ENCODE measurements at places on chromosomes 16 and 17.

DNA sequence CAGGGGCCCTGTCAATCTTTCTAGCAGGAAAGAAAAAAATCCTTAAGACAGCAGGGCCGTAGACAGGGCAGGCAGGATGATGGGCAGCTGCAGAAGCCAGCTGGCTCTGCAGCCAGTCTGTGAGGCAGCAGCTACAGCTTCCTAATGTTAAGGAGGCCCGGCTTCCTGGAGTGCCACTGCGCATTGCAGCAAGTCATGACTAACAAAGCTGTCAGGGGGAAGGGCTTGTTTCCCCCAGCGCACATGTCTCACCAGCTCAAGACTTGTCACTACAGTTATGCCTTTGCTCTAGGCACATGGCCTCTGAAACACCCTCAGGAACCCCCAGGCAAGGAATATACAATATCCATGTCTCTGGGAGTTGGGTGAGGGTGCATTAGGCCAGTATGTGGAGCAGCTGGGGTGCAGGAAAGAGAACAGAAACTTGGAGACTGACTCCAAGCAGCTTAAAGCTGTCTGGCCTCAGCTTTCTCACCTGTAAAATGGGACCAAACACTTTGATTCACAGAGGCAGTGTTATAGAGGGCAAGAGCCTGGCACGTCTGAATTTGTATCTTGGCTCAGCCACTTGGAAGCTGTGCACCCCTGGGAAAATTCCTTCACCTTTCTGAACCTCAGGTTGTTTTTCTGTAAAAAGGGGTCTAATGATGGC, 220.0 kb downstream of the HAPSTR1 start:
- no peak for DNase-seq

DNA sequence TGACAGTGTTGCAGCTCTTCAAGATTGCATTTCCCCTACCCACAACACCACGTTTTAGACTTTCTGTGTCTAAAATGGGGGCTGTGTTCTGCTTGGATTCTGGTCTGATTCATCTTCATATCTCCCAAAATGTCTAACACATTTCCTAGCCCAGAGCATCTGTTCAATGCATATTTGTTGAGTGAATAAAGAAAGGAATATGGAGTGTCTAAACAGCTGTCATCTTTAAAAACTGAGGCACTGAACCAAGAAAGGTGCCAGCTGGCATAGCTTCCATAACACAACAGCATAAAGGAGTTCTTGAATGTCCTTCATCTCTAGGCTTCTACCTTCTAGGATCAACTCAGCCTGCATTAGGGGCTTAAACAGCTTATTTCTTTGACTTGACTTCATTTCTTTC, 67.4 kb downstream of the CDH11 start:
- no peak for DNase-seq

GRCh38 chr16:35134471-35134870, 1675.1 kb downstream of the TP53TG3F start:
- no peak for DNase-seq

DNA sequence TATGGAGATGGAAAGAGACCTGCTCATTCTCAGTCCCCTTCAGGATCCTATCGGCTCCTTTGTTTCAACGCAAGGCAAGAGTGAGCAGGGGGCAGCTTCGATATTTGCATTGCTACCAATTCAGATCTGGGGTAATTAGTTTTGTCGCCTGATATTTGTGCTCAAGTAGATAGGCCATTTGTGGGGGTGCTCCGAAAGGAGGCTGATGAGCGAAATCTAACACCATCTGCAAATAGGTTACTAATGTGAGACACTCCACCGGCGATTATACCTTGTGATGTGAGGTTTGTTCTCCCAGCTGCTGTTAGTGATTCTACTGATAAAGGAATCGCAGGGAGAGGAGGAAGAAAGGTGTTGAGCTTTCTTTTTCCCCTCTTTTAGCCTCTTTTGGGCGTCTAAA, 31.5 kb downstream of the WSCD1 start:
- no peak for DNase-seq

GRCh38 chr16:60091529-60091928, 1357.4 kb upstream of the GOT2 start:
- no peak for DNase-seq

GRCh38 chr17:3529817-3530741, 27.5 kb downstream of the TRPV3 start:
- DNase-seq = peak; percentile 16

GRCh38 chr17:58621174-58621573, 70.7 kb downstream of the TEX14 start:
- no peak for DNase-seq

- DNase-seq = no peak
Observed at GRCh38 chr16:4591191-4591590, 23.5 kb downstream of the UBALD1 start.

GRCh38 chr17:66542129-66542966, 239.9 kb downstream of the PRKCA start:
- peak; percentile 77 for DNase-seq

- no peak for DNase-seq
Observed at GRCh38 chr16:53600126-53600525, 97.1 kb upstream of the AKTIP start.

- DNase-seq = peak; percentile 21
Observed at GRCh38 chr17:1108478-1108764, 71.4 kb downstream of the ABR start.

GRCh38 chr17:40822132-40822812, at the start of gene KRT10:
Gene KRT10 (minus strand): TSS chr17:40822614. CDS start chr17:40822585, 29 bp downstream.
- no peak for DNase-seq

DNA sequence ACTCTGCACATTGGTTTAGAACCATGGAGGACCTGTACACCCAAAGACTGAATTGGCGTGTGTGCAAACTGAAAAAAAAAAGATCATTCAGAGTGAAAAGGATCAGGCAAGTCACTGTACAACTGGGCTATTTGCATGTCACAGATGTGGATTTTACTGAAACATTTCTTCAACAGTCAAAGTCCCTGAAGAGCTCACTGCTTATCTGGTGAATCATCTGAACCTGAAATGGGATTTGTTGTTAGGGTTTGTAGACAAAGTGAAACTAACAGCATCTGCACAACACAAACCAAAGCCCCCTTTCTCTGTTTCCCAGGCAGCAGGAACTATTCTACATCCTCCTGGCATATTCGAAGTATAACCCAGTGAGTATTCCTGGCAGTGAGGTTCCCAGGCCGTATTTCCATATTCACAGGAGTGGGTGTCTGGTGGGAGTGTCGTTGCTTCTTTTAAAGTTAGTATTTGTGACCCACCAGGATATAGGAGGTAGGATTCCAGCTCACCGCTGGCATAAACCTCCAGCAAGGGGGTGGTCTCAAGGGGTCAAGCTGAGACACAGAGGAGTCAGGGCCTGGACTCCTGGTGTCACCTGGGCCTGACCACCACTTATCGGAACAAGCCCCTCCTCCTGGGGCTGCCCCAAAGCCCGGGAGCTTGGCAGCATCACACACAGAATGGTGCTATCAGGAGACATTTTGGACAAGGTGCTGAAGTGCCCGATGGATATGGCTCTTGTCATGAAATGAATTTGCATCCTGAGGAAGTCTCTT, 80.9 kb downstream of the GOSR1 start:
- DNase-seq = no peak

- DNase-seq = no peak
Observed at GRCh38 chr16:2150418-2151187, 2.2 kb downstream of the RAB26 start.

DNA sequence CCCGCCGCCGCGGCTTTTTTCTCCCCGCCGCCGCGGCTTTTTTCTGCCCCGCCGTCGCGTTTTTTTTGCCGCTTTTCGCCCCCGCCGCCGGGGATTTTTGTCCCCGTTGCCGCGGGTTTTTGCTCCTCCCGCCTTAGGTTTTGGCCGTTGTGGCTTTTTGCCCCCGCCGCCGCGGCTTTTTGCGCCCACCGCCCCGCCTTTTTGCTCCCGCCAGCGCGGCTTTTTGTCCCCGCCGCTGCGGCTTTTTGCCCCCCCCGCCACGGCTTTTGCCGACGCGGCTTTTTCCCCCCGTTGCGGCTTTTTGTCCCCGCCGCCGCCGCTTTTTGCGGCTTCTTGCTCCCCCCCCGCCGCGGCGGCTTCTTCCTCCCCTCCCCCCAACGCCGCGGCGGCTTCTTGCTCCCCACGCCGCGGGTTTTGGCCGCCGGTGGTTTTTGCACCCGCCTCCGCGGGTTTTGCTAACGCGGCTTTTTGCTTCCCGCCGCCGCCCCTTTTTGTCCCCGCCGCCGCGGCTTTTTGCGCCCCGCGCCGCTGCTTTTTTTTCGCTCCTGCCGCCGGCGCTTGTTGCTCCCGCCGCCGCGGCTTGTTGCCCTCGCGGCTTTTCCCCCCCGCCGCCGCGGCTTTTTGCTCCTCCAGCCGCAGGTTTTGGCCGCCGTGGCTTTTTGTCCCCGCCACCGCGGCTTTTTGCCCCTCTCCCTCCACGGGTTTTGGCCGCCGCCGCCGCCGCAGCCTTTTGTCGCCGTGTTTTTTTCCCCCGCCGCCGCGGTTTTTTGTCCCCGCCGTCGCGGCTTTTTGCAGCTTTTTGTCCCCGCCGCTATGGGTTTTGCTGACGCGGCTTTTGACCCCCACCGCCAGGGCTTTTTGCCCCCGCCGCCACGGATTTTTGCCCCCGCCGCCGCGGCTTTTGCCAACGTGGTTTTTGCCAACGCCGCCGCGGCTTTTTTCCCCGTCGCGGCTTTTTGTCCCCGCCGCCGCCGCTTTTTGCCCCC, 150.3 kb downstream of the KCNJ18 start:
- DNase-seq = no peak

DNA sequence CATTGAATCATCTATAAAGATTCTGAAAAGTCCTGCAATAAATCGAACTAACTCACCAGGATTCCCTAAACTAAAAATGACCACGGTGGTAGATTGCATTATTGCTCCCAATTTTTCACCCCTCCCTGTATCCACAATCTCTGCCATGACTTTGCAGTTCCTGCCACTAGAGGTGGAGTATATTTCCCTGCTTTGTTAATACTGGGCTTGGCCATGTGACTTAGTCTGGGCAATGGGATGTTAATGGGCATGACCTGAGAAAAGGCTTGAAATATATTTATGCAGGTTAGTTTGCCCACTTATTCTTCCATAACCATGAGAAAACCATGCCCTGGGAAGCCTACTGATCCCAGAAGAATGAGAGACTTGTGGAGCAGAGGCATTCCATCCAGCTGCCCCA, 59.1 kb downstream of the NOG start:
- DNase-seq = peak; percentile 14

DNA sequence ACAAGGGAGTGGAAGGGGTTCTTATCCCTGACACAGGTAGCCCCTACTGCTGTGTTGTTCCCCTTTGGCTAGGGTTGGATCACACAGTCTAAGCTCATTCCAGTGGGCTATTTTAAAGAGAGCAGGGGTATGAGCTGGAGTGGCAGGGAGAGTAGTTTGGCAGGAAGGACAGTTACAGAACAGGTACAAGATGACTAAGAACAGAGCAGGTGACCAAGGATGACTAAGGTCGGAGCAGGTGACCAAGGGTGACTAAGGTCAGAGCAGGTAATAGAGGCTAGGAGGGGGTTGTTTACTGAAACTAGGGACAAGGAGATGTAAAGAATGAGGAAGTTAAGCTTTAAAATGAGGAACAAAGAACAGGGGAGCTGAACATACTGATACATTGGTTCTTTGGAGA, 58.8 kb downstream of the UTP18 start:
- no peak for DNase-seq

- peak; percentile 51 for DNase-seq
Observed at GRCh38 chr17:58577696-58578095, 63.3 kb upstream of the MTMR4 start.

Measured in A172 (cell line).